ENCODE measurements at places on chromosomes 12 and 14.

DNA sequence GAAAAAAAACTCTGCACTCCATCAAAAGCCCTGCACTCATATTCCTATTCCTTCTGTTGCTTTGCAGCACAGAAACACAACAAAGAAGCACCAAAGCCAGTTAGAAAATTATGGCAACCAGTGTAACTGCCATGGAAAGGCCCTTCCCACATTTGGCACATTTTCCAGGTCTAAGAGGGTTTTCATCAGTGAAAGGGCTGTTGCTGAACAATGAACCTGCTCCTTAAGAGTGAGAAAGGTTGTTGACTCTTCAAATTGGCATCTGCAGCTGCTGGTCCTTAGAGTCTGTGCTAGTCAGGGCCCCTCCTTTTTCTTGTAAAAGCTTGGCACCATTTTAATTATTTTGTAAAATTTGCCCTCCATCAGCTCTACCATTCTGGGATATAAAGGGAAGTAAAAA lies 378.7 kb upstream of the KITLG start:
- no peak for DNase-seq

GRCh38 chr12:50088577-50089335 lies 3.6 kb downstream of the SMARCD1 start:
- DNase-seq, result no peak

DNA sequence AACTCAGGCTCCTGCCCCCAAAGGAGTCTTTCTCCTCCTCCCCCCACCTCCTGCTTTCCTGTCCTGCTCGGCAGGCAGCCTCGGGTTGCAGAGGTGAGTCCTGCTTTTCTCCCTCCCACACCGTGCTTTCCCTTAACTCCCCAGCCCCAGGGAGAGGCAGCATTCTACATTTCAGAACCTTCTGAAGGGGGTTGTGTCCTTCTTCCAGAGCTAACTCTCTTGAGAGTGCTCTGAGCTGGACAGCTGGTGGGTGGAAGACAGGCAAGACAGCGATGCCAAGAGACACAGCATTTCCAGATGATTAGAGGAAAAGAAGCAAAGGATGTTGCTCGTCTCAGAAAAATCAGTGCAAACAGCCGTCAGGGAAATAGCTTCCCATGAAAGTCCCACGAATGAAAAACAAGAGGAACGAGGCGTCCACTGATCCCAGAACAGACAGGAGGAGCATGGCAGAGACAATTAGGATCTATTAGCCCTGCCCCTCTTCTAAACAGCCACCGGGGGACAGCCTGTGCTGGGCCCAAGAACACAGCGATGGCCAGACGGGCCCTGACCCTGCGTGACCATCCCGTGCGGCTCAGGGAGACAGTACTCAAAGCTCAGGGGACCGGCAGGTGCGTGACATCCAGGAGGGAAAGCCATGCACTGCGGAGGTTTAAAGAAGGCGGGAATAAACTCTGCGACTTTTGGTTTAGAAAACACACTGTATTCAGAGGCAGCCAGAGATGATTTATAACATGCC lies 216.5 kb upstream of the RTL1 start:
- DNase-seq, result peak; percentile 87

DNA sequence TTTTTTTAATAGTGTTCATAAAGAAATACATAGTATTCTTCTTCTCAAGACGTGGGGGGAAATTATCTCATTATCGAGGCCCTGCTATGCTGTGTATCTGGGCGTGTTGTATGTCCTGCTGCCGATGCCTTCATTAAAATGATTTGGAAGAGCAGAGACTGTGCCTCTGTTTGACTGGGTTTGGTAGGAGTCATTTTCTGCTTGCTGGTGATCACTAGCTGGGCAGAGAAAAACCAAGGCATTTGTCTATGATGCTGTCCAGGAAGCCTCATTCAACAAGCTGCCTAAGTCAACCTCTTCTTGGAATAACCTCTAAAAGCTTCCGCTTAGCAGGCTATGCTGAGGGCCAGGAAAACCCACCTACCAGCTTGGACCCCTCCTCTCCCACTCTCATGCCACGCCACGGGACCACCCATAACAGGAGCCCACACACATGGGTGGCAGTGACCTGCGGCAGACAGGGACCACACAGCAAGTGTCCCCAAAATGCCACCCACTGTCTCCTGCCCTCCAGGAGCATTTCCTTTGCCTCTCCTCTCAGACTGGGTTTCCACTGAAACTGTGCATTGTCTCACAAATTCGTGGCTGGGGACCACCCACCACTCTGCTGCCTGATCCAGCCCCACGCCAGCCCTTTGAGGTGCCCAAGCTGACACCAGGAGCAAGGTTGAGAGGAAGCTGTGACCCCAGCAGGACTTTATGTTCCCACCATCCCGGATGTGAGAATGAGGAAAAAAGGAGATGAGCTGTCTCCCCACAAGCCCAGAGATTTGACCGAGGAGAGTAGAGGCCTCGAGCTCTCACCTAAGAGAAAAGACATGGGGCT lies 36.8 kb downstream of the DAD1 start:
- DNase-seq, result no peak

- no peak for DNase-seq
Measured at GRCh38 chr12:113414519-113415038, 7.6 kb upstream of the SDSL start.

GRCh38 chr12:108572166-108572790 lies 9.9 kb downstream of the ISCU start:
- peak; percentile 39 for DNase-seq

- no peak for DNase-seq
Measured at GRCh38 chr14:71591231-71591630, 341.0 kb upstream of the RGS6 start.

DNA sequence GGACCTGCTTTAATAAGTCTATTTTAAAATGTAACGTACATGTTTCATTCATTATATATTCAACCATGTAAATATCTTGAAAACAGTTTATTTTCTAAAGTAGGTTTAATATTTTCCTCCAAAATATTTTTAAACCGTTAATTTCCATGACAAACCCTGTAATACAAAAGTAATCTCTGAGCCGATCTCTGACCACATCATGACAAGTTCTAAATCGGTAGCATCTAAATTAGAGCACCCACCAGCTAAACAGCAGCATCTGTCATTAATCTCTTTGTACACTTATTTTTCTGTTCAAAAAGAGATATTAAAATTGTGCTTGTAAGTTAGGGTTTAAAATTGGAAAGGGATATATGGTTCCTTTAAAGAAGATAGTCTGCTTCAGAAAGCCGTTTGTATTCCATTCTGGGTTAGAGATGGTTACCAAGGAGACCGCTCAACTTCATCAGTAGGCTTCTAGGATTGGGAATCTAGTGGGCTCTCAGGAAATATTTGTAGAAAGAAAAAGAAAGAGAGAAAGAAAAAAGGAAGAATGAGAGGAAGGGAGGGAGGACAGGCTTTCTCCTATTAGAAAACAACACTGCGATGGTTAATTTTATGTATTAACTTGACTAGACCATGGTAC lies 232.5 kb upstream of the FOXN3 start:
- DNase-seq, result no peak

- no peak for DNase-seq
Measured at GRCh38 chr12:30996752-30997151, 70.2 kb downstream of the TSPAN11 start.
